Endothelial cell of umbilical vein (primary cell): ENCODE measurements at places on chromosomes 2 and 18. TPM values are rescaled to one million over a fixed set of nuclear protein-coding genes. Genes with fewer than 3 reads are reported as not detected.

DNA sequence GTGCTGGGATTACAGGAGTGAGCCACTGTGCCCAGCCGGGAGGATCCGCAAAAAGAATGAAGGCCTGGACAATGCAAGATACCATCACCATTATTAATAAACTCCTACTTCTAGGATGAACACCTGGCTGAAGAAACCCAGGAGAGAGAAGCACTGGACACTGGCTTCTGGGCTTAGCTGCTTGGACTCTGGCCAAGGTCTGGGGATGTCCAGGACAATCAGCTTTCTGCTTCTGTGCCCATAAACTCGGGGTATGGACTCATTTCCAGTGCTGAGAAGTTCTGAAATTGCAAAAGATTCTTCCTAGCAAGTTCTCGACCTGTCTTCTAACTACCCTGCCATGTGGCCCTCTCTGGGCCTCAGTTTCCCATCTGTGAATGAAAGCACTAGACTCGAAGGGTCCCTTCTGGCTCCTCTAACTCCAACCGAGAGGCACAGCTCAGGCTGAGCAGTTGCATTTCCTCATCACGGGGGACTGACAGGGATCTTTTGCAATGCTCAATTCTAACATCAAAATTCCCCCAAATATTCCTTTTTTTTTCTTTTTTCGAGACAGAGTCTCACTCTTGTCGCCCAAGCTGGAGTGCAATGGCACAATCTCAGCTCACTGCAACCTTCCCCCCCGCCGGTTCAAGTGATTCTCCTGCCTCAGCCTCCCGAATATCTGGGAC is 2.4 kb upstream of the SH2D6 start:
- DNase-seq: no peak

GRCh38 chr2:238294393-238295143 is 6.2 kb upstream of the PER2 start:
- DNase-seq: no peak

DNA sequence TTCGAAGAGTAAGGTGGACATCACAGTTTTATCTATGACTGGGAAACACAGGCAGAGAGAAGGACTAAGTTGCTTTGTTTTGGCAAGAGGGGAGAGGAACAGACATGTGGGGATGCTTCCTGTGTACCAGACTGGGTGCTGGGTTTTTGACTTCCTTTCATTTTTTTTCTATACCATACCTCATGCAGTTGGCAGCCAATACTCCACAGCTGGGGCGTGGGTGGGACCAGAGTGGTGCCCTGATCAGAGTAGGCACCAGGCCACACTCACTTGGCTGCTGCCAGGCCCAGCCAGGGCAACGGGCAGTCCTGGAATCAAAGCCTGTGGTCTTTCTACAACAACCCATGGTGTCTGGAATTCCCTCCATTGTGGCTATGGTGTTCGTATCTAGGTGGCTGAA is 45.2 kb downstream of the SH3RF3 start:
- peak; percentile 52 for DNase-seq

The TTC39C gene
- total RNA-seq: 3.9 and 6.2 TPM in 2 replicates

DNA sequence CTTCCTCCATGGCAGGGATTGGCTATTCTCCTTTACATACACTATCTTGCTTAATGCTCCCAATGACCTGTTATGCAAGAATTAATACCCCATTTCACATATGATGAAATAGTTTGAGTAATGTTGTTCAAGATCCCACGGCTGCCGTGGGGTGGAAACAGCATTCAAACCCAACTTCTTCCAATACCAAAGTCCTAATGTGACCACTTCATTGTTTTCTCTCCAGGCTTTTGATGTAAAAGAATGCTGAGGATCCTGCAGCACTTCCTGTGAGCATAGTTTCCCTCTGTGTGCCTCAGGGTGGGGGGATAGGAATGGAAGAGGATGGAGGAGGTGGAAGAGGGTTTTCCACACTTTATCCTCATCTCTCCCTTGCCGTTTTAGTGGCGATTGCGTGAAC is 199.4 kb downstream of the IRS1 start:
- DNase-seq: no peak

The SIX2 gene
- total RNA-seq: 0.24 and 0.32 TPM in 2 replicates

GRCh38 chr2:214215107-214215506 is 195.7 kb upstream of the VWC2L start:
- DNase-seq: no peak

The LBH gene
- total RNA-seq: 2.9 and 5.5 TPM in 2 replicates

The RESP18 gene
- not detected in 2 replicates for total RNA-seq

DNA sequence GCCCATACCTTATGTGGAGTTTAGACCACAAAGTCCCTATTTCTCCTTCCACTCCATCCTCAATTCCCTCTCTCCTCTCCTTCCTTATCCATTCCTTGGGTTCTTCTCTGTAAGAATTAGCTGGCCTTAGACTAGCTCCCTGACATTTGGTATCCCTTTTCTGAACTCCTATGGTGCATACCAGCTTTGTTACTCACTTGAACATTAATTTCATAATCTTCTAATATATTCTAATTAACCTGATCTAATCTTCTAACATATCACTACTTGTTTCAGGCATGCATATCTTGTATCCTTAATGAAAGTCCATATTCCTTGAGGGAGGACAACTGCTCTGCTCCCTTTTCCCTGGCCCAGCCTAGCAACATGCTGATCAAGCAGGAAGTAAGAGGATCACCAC is 66.4 kb downstream of the EHD3 start:
- DNase-seq: no peak

- DNase-seq: no peak
Measured at GRCh38 chr2:239198221-239198620, 202.6 kb downstream of the HDAC4 start.

GRCh38 chr18:48581941-48582340 is 43.1 kb downstream of the CTIF start:
- no peak for DNase-seq

- no peak for DNase-seq
Measured at GRCh38 chr2:195470622-195471021, 186.4 kb upstream of the SLC39A10 start.
